ENCODE measurements at places on chromosomes 5 and 9.

DNA sequence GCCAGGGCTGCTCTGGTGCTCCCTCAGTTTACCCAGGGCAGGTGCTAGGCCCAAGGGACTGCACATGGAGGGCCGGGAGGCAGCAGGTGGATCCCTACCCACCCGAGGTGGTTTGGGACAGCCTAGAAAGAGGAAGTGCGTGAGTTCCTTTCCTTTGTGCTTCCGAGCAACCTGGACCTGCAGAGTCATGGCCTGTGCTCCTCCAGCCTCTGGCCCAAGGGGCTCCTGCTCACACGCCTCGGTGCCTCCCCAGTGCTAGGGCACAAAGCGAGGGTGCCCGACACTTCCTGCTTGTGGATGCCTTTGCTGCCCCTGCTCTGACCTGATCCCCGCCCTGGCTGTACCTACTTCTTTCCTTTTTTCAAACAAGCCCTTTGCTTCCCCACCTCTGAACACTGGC, 79.3 kb downstream of the RXRA start:
- no peak for DNase-seq

- no peak for DNase-seq
Measured at GRCh38 chr5:154972476-154973080, 31.7 kb downstream of the MRPL22 start.

DNA sequence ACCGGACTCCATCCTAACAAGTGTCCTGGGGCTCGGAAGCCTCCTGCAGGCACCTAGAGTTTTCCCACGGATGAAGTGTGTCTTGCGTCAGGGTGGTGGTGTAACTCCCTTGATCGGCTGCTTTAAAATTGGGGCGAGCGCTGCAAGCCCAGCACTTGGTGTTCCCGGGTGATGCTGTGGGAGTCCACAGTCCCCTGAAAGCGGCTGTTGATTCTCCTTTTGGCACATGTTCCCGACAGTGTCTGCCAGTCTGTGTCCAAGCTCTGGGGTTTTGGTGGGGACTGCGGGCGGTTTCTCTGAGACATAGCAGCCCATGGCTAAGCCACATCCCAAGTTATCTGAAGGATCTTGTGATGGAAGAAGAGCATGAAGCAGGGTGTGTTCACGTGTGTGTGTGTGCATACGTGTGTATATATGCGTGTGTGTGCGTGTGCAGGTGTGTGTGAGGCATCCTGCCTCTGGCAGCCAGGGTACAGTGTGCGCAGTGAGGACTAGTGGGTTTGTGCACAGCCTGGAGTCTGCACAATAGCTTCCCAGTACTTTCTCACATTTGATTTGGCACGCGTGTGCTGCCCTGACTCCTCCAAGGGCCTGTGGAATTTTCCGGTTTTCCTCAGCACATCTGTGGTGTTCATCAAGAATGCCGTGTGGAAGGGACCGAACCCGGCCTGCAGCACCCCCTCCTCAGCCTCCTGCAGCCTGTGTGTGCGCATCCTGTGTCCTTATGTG, 16.9 kb downstream of the SLC25A48 start:
- no peak for DNase-seq

GRCh38 chr5:32562843-32563242, 22.5 kb upstream of the SUB1 start:
- no peak for DNase-seq

- peak; percentile 25 for DNase-seq
Measured at GRCh38 chr5:79774171-79774854, 84.7 kb downstream of the CMYA5 start.
